ENCODE measurements at places on chromosomes 2 and 18. TPM values are rescaled to one million over a fixed set of nuclear protein-coding genes. Genes with fewer than 3 reads are reported as not detected.

Gene AMER3
- polyA plus RNA-seq = not detected

Gene TMEFF2
- polyA plus RNA-seq = not detected

Gene HAUS1
- polyA plus RNA-seq = 54.1 TPM

Gene INPP4A
- polyA plus RNA-seq = 34.1 TPM

Gene HSBP1L1
- polyA plus RNA-seq = 9.8 TPM

Gene UNC80
- polyA plus RNA-seq = not detected

DNA sequence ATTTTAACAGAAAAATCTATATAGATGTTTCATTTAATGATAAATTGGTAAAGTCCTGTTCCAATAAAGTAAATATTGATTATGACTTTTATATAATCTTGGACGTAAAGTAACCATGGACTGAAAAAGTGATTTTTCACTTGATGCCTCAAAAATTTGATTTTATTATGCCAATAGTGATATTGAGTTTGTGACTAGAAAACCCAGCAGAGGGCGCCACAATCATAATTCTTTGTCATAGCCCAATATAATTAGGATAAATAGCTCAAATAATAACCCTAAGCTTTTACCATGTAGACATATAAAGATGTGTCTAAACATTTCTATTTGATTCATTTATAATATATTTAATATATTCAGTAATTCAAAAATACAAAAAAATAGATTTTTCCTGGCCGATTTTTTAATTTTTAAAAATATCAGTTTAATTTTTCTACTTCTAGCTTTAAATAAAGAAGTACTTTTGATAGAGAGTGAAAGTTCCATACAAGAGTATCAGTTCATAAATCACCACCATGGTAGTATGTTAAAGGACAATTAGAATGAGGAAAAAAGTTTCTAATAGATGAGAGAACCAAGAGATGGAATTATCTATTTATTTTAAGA lies 30.7 kb downstream of the CAMKMT start:
- DNase-seq = no peak

- DNase-seq = no peak
Observed at GRCh38 chr2:174844295-174844708, 80.0 kb upstream of the CHRNA1 start.

GRCh38 chr2:12291303-12291702 lies 425.4 kb upstream of the TRIB2 start:
- no peak for DNase-seq

DNA sequence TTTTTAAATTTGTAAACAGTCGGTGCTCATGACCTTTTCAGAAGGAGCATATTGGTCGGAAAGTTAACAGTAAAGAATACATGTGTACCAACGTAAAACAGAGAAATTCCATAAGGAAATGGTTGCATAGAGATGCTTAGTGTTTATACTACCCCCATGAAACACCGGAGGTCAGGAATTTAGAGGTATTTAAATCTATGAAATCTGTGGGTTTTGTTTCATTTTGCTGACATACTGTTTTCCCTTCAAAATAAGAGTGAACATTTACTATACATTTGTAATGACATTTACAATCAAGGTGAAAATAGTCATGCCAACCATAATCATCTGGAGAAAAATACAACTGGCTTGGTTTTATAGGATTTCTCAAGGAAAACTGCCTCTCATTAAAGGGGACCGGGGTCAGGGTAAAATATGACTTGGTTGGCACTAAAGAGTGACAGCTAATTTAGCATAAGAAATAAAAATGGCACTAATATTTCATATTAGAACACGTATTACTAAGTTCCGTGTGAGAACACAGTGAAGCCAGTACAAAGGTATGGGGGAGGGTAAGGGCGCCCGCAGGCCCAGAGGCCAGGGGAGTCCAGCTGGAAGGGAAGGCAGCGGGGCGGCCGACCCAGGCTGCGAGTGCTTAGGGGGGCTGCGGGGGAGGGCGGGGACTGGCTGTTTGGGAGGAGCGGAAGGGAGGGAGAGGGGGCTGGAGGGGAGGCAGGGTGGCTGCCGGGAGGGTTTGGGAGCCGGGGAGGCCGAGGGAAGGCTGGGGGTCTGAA lies 1.1 kb upstream of the RNU4ATAC start:
- DNase-seq = no peak

DNA sequence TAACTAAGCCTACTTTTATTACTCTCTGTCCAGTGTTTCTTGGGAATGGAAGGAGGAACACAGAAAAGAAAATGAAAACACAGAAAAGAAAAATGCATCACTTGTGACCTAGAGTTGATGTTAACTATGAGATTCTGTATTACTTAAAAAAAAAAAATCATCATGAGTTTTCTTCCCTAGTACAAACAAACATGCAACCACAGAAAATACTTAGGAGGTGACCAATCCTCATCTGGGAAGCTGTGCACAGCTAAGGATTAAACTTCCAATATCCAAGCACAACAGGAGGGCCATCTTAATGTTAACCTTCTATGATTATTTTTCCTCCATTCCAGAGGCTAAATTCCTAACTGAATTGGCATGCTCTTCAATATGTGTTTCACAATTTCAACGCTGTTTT lies 1140.4 kb downstream of the LRP1B start:
- DNase-seq = no peak

GRCh38 chr2:24731923-24732322 lies 61.3 kb downstream of the PTRHD1 start:
- DNase-seq = no peak

DNA sequence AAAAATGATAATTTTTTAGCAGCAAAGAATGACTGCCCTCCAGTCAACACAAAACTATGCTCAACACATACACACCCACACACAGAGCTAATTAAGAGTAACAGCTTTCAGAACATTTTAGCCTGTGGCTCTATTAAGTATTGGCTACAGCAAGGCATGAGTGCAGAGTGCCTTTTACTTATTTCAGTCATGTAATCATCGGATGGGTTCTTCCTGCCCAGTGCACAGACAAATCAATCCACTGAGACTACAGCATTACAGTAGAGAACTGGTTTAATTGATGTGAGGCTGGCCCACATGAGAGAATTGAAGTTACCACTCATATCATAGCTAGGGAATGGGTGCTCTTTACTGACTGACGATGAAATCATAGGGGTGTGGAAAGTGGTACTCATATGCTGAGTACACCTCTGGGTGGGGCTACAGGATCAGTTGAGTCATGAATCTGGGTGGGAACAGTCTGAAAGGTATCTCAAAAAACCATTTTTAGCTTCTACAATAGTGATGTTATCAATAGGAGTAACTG lies 241.0 kb downstream of the FSIP2 start:
- no peak for DNase-seq

All from immature natural killer cell (primary cell).